ENCODE measurements at places on chromosomes 1 and 21.

GRCh38 chr1:64496606-64497005 lies 26.7 kb downstream of the CACHD1 start:
- no peak for DNase-seq

- no peak for DNase-seq
Measured at GRCh38 chr1:102435483-102435882, 438.8 kb upstream of the OLFM3 start.

DNA sequence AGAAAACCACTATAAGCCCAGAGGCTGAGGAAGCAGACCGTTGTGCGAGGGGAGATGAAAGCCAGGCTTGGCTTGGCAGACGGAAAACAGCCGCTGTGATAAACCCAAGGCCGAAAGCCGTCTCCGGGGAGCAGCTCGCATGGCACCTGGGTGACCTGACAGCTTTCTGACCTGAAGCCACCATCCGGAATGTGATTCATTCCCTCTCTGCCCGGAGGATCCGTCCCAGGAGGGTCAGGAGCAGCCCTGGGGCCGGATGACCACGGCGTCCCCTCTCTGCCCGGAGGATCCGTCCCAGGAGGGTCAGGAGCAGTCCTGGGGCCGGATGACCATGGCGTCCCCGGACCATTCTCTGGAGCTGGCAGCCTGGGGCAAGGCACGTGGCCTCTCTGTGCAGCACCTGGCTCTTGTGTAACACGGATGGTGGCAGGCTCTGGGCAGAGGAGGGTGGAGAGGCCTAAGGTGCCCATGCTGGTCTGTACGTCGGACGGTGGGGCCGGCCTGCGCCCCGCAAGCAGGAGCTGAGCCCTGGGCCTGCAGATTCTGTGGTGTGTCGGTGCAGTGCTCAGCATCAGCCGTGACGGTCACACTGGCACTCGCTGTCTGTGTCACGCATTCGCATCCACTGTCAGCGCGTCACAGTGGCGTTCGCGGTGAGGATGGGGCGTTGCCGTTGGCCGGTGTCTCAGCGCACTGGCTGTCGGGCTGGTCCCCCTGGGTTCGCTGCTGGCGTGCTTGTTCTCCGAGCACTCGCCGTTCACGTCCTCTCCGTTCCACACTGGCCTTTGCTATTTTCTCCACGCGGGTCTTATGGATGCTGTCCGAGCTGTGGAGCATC lies 50.3 kb downstream of the SLX9 start:
- no peak for DNase-seq

DNA sequence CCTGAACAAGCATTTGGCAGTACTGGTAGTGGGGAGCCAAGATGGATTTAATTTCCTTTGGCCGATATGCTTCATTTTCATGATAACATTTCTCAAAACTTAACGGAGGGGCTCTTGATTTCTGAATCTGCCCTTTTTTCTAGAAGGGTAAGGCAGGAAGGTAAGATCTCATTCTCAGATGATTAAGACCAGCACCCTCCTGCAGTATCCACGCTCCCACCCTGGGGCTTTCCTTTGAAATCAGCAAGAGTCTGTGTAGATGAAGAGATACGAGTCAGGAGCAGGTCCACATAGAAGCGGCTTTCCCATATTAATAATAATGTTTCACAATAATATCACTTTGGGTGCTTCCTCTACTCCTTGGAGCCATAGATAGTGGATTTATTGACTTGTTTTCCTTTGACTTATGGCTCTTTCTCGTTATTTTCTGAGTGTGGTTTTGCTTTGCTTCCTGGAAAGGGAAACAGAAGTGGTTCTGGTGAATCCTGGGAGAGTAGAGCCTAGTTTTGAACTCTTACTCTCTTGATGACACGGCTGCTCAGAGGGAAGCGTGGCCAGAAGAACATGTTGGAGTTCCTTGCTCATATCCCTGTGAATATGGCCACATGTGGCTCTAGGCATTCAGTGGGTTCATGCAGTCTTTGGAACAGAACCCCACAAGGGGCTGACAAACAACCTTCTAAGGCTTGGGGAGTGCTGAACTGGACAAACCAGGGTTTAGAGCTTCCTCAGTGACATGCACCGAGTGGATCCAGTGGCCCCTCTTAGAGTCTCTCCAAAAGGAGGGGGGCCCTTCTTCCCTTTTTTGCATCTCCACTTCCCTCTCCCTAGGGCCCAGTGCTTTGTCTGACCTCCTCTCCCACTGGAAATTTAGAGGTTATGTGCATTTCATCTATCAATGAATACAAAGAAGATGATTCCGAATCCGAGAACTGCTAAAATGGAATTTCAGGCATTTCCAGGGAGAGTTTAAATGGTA lies 195.7 kb downstream of the DYRK1A start:
- DNase-seq: no peak

DNA sequence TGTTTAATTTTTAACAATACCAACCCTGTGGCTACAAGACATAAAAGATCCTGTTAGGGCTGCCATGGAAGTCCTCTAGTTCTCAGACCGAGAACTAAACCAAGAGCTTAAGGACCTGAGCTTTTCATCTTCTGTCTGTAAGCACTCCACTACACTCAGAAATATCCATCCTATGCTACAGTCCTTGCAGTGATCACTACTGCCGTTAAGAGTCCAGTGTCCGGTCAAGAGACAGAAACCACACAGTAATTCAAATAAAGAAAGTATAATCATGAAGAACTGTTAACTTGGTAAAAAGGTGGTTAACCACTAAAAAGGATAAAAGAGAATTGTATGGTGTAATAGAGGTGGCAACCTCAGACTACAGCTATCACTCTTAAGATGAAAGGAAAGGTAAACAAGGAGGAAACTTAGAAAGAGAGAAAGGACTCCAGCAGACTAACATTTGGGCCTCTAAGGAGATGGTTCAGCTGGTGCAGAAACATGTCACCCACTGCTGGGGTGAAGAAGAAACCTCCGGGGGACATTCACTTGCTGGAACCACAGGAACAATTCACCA lies 22.1 kb upstream of the PRDX6 start:
- DNase-seq: no peak

GRCh38 chr21:25081096-25081495 lies 526.2 kb downstream of the MRPL39 start:
- DNase-seq: no peak

- no peak for DNase-seq
Measured at GRCh38 chr1:95067568-95067967, 5.2 kb downstream of the ALG14 start.

- DNase-seq: peak; percentile 49
Measured at GRCh38 chr1:31421371-31422040, 8.5 kb downstream of the SERINC2 start.

GRCh38 chr21:26055010-26055409 lies 115.6 kb downstream of the APP start:
- DNase-seq: no peak

- DNase-seq: no peak
Measured at GRCh38 chr1:215141460-215141859, 58.9 kb downstream of the KCNK2 start.

DNA sequence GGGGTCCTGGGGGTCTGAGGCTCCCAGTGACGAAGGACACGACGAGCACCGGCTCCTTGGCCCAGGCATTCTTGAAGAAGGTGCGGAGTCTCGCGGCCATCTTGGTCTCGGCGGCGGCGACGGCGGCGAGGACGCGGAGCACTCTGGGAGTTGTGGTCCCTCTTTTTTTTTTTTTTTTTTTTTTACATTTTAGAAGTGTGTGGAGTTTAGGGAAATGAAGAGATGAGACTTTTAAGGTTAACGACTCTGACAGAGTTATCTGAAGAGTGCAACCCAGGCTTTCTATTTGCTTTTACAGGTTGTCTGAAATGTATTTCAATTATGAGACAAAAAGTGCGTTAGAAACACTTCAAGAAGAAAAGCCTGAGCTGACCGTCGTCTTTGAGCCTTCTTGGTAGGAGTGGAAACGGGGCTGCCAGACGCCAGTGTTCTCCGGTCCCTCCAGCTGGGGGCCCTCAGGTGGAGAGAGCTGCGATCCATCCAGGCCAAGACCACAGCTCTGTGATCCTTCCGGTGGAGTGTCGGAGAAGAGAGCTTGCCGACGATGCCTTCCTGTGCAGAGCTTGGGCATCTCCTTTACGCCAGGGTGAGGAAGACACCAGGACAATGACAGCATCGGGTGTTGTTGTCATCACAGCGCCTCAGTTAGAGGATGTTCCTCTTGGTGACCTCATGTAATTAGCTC lies 9.7 kb downstream of the OR2B11 start:
- DNase-seq: no peak

- no peak for DNase-seq
Measured at GRCh38 chr1:173364827-173365226, 112.3 kb upstream of the PRDX6 start.

DNA sequence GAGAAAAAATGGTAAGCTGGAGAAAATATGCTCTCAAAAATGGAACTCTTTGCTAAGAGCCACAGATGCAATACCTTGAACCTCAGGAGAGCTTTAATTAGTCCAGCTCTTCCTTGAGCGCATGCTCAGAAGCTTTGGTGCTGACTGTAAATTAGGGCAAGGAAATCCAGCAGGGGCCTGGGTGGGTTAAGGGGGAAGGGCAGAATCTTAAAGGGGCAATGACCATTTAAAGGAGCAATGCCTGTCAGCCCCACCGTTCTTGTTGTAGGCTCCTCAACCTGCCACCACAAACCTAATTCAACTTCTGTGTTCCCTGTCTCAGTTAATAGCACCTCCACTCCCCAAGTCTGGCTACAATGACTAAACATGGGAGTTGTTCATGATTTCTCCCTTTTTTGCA lies 6.8 kb upstream of the SLC22A15 start:
- no peak for DNase-seq

- DNase-seq: no peak
Measured at GRCh38 chr1:29633771-29634170, 397.4 kb downstream of the PTPRU start.

DNA sequence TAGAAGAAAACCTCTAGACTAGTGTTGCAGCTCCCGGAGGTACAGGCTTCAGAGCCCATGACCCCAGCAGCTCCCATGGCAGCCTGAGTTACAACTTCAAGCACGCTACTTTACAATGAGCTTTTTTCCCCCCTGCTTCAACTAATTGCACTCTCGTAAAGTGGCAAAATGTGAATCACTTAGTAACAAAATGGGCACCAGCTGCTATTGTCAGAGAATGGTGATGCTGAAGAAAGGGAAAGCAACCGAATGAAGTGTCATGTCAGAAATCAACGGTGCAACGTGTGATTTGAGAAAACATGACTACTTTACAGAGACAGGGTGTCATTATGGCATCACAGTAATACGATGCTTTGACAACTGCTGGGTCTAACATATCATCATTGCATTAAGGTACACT lies 40.5 kb downstream of the ESRRG start:
- DNase-seq: no peak

GRCh38 chr1:53505401-53505800 lies 46.2 kb downstream of the DMRTB1 start:
- DNase-seq: no peak

- DNase-seq: peak; percentile 56
Measured at GRCh38 chr21:33362044-33362555, 37.3 kb downstream of the IFNAR1 start.

DNA sequence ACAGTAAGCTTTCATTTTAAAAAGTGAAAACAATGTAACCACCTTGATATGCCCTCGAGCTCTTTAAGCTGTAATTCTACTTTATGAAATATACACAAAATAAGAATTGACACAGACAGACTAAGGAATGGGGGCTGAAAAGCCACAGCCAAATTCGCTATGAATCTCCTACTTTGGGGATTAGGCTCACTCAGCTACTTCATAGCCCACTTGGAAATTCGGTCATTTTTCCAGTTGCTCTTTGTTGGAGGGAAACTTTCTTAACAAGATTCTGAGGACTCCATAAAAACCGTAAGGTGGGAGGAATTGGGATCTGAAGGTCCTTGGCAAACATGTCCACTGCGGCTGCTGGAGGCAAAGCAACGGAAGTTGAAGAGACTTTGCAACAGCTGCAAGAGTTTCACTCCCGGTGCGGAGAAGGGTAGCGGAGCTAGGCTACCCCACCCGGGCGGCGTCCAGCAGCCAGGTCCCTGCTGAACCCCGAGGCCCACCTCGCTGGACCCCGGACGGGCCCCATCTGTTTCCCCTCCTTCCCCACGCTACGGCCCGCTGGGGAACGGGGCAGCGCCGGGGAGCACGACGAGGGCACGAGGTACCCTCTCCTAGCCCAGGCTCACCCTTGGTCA lies 634 bp downstream of the MYCBP start:
- peak; percentile 53 for DNase-seq
